Lung (tissue), 17 donors: ENCODE measurements at places on chromosomes 5 and 9. TPM values are rescaled to one million over a fixed set of nuclear protein-coding genes. Genes with fewer than 3 reads are reported as not detected.

DNA sequence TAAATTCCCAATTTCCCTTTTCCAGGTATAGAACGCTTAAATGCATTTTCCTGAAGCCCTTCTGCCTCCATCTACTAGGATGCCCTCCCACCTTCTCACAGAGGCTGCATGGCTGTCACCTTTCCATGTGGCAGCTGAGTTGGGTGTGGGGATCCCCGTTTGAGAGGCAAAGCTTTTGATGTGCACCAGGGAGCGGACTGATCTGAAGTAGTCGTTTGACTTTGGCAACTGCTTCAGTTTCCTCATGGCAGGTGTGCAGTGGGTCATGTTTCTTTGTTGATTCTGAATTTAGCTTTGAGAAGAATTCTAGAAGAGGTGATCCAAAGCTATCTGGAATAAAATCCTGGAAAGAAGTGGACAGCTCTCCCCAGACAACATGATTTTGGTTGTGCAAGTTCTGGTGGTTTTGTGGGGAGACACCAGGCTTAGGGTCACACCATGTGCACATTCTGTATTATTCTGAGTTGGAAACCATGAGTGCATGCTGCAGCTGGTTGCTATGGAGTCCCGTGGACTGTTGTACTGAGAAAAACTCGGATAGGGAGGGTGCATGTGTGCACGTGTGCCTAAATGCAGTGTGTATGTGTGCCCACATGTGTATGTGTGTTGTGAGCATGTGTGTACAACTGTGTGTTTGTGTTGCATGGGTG, 63.5 kb downstream of the GADD45G start:
- H3K4me1 ChIP-seq: no peaks in the 10 kb centered on the region
- no peaks in the 10 kb centered on the region for H3K36me3 ChIP-seq
- DNase-seq: no peak

GRCh38 chr9:126613651-126614050, at the start of gene LMX1B:
Gene LMX1B, plus strand, starts transcription at chr9:126613928. Its CDS starts 522 bp downstream, at chr9:126614450.
- no peak within 1 kb of the TSS for H3K4me3 ChIP-seq
- no peak within 1 kb of the TSS for H3K27ac ChIP-seq
- peaks cover 29% of the 10 kb centered on the region for H3K4me1 ChIP-seq
- no peak for DNase-seq
- H3K27me3 ChIP-seq: peaks cover 21% of the 10 kb centered on the region
- no peaks in the 10 kb centered on the region for H3K36me3 ChIP-seq

DNA sequence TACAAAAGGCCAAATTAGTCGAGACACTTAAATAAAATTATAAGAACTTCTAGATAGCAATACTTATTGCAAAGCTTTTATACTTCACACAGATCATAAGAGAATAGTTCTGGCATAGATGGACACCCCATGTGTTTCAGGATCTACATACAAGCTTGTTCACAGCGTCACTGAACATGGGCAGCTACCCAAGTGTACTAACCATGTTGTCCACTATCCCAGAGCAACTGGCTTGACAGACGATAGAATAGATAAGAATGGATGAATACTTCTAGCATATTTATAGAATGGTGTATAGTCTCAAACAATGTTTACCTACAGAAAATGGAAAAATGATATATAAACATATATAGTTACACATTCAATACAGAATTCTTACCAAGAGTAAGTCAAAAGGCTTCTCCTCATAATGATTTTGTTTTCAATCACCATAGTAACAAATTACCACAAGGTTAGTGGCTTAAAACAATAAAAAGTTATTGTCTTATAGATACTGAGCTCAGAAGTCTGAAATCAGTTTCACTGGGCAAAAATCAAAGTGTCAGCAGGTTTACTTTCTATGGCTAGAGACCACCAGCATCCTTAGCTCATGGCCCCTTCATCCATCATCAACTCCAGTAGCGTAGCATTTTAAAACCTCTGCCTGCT, 446.7 kb downstream of the DMRTA1 start:
- no peaks in the 10 kb centered on the region for H3K36me3 ChIP-seq
- H3K27ac ChIP-seq: no peak overlapping the region
- no peaks in the 10 kb centered on the region for H3K4me1 ChIP-seq
- DNase-seq: no peak

- no peak for DNase-seq
- peaks cover 16% of the 10 kb centered on the region for H3K27me3 ChIP-seq
- H3K36me3 ChIP-seq: no peaks in the 10 kb centered on the region
- no peak overlapping the region for H3K4me3 ChIP-seq
- H3K4me1 ChIP-seq: no peaks in the 10 kb centered on the region
- no peak overlapping the region for H3K27ac ChIP-seq
These were observed 47.4 kb downstream of the IRX2 start for GRCh38 chr5:2704111-2704510.

- H3K27me3 ChIP-seq: no peaks in the 10 kb centered on the region
- H3K27ac ChIP-seq: peak overlapping the region; percentile 87
- DNase-seq: peak; percentile 7
- H3K36me3 ChIP-seq: no peaks in the 10 kb centered on the region
These were observed 1111.8 kb downstream of the TAF11L14 start for GRCh38 chr5:18745988-18746615.

GRCh38 chr9:93479726-93480125, 26.3 kb upstream of the FAM120AOS start:
- no peak overlapping the region for H3K4me3 ChIP-seq
- no peaks in the 10 kb centered on the region for H3K4me1 ChIP-seq
- no peaks in the 10 kb centered on the region for H3K27me3 ChIP-seq
- peak; percentile 86 for DNase-seq
- peaks cover 16% of the 10 kb centered on the region for H3K36me3 ChIP-seq

GRCh38 chr9:32533336-32533735, 7.3 kb upstream of the RIGI start:
- no peaks in the 10 kb centered on the region for H3K36me3 ChIP-seq
- no peaks in the 10 kb centered on the region for H3K4me1 ChIP-seq
- DNase-seq: no peak
- H3K27ac ChIP-seq: no peak overlapping the region
- no peaks in the 10 kb centered on the region for H3K27me3 ChIP-seq
- no peak overlapping the region for H3K4me3 ChIP-seq

- peaks cover 9% of the 10 kb centered on the region for H3K4me1 ChIP-seq
- no peak overlapping the region for H3K4me3 ChIP-seq
- DNase-seq: peak; percentile 36
- H3K27ac ChIP-seq: peak overlapping the region; percentile 80
These were observed 31.9 kb downstream of the ANKRD33B start for GRCh38 chr5:10595672-10596309.

GRCh38 chr5:116577064-116577788, 2.6 kb upstream of the SEMA6A start:
- H3K4me1 ChIP-seq: peaks cover 9% of the 10 kb centered on the region
- H3K36me3 ChIP-seq: no peaks in the 10 kb centered on the region
- H3K27me3 ChIP-seq: no peaks in the 10 kb centered on the region
- no peak overlapping the region for H3K27ac ChIP-seq
- no peak for DNase-seq
- H3K4me3 ChIP-seq: no peak overlapping the region

DNA sequence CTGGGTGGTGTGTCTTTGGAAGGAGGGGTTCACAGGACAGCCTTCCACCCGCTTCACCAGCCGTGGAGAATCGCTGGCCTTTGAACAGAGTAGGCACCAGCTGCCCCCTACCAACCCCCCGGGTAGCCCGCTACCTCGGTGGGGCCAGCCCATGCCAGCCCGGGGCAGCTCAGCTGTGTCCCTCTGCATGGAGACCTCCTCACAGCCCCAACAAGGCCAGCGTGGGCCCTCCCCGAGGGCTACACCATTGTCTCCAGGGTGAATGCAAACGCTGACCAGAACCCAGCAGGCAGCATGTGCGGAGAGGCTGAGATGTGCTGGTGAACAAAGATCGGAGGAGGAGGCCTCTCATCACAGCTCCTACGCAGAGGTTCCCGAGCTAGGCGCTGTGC, 51.9 kb downstream of the LMX1B start:
- H3K4me3 ChIP-seq: no peak overlapping the region
- H3K27ac ChIP-seq: no peak overlapping the region
- peaks cover 5% of the 10 kb centered on the region for H3K4me1 ChIP-seq
- H3K36me3 ChIP-seq: no peaks in the 10 kb centered on the region
- H3K27me3 ChIP-seq: peaks cover 20% of the 10 kb centered on the region
- DNase-seq: no peak

- H3K4me3 ChIP-seq: no peak overlapping the region
- peaks cover 9% of the 10 kb centered on the region for H3K4me1 ChIP-seq
- no peaks in the 10 kb centered on the region for H3K27me3 ChIP-seq
- no peak for DNase-seq
- no peak overlapping the region for H3K27ac ChIP-seq
These were observed 40.1 kb downstream of the SLC38A9 start for GRCh38 chr5:55671975-55672374.

The CDH9 gene
- total RNA-seq: not detected

The C5orf22 gene
- total RNA-seq: 24.3 TPM

The DRD1 gene
- total RNA-seq: 0.83 TPM

The CMYA5 gene
- 0.80 TPM for total RNA-seq

The AUH gene
- total RNA-seq: 76.8 TPM

The SLC36A3 gene
- not detected for total RNA-seq

The FBP2 gene
- not detected for total RNA-seq
